ENCODE measurements at places on chromosomes 12 and 14.

GRCh38 chr14:20493634-20494033 is 11.7 kb upstream of the RNASE10 start:
- no peak for DNase-seq

- no peak for DNase-seq
These were observed 142.7 kb downstream of the EGLN3 start for GRCh38 chr14:33808187-33808586.

GRCh38 chr12:48070033-48070432 is 35.8 kb downstream of the SENP1 start:
- DNase-seq: no peak

DNA sequence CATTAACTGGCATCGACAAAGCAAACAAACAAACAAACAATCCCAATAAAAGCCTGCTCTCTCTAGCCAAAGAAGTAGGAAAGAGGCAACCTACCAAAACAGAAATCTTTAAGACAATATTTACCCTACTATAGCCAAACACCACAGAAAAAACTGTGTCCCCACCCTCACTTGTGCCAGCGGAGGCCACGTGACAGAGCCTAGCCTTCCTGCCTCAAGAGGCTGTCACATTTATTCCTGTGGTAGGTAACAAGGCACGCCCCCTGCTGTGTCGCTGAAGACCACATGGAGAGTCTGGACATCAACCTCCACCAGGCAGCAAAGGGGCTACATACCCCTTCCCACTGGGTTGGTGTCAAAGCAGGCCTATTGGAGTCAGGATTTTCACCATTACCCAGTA is 148.1 kb downstream of the LMNTD1 start:
- no peak for DNase-seq

DNA sequence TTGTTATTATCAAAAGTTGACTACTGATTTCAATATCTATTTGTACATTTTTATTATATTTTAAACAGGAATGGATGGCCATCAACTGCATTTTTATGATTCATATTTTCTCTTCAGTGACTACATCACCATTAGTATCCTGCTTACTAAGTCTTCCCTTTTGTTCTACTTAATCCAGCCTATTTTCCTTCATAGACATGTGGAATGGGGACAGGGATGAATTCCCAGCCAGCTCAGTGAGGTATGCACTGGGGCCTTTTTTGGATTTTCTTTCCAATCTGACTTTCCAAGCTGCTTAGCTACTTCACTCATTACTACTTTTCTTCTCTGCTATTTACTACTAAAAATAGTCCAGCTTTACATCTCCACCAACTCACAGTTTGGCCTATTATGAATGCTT is 38.4 kb downstream of the AKAP6 start:
- DNase-seq: no peak

DNA sequence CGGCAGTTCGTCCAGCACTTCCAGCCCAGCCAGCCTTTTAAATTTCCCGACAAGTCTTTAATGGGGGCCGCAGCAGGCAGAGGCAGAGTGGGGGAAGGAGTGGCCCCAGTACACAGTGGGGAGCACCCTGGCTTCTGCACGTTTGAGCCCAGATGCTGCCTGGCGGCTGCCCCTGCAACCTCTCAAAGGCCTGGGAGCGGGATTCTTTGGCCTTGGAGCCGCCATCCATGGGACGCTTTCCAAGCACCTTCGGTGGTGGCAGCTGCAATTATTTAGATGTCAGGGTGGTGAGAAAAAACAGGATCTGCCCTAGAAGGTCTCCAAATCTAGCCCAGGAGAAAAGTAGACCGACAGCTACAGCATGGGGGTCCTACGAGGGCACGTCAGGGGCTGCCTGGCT is 46.0 kb downstream of the FAM222A start:
- peak; percentile 51 for DNase-seq

DNA sequence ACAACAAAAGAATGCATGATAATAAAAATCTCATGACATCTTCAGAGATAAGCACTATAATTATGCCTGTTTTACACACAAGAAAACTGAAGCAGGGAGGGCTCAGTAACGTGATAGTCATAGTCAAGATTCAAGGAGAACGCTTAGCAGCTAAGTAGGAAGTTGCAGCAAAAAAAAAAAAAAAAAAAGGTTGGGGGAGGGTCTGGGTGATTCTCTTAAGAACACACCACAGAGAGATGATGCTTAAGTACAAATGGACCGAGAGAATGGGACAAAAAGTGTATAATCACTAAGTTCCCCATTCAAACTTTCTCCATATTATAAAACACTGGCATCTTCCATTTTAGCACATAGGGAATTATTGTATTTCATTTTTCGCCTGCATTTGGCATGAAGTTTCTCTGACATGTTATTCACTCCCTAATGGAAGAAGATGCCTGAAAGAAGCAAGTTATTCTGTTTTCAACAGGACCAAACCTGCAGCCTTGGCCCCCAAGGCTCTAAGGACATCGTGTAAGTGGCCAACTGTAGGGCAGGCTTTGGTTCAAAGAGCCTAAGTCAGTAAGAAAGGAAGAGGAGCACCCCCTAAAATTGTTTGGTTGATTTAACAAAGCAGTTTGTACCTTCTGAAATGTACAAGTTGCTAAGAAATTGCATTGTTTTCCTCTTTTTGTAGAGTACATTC is 142.9 kb upstream of the TMPO start:
- no peak for DNase-seq

DNA sequence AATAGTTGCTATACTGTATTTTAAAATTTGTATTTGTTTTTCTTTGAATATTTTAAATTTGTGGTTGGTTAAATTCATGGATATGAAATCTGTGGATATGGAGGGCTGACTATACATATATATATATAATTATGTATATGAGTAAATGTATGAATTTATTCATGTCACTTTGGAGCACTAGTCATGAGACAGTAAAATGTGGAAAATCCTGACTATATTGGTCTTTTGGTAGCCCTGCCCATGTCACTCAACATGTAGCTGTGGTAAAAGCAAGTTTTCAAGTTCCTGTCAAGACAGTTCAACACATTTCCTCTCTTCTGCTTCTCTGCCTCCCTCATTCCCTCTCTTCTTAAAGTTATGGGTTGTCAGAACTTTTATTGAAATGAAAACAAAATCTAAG is 17.3 kb upstream of the C12orf71 start:
- no peak for DNase-seq

All from type B pancreatic cell (in vitro differentiated cells).